ENCODE measurements at places on chromosomes 11 and 22.

DNA sequence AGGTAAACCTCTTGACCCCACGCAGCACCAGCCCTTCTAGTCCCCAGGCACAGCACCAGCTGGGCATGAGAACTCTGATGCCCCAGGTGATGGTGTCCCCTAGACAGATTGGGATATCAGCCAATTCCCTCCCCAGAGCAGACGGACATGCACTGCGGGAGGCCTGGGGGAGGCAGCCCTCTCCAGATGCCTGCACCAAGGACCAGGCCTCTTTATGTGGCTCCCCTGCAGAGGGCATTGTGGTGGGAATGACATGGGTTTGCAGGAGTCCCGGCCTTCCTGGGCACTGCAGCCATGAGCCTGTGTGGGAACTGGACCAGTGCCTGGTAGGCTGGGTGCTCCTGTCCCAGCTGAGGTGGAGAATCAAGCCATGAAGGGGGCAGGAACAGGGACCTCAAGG lies 25.9 kb downstream of the PPM1F start:
- DNase-seq, result no peak

GRCh38 chr22:50076646-50077535 lies 8.3 kb downstream of the MLC1 start:
- DNase-seq, result no peak

GRCh38 chr11:33197915-33198727 lies 36.8 kb upstream of the CSTF3 start:
- no peak for DNase-seq

GRCh38 chr22:39773503-39773902 lies 120.1 kb downstream of the ENTHD1 start:
- no peak for DNase-seq

- DNase-seq, result peak; percentile 33
Measured at GRCh38 chr11:8006349-8006977, 19.3 kb downstream of the EIF3F start.

- DNase-seq, result no peak
Measured at GRCh38 chr11:68974421-68975194, 6.2 kb downstream of the MRGPRD start.

GRCh38 chr11:112132737-112133136 lies 31.2 kb downstream of the IL18 start:
- no peak for DNase-seq

GRCh38 chr22:41511521-41511968 lies 32.7 kb downstream of the POLR3H start:
- no peak for DNase-seq

- no peak for DNase-seq
Measured at GRCh38 chr11:61718621-61719302, 33.7 kb upstream of the MYRF start.

DNA sequence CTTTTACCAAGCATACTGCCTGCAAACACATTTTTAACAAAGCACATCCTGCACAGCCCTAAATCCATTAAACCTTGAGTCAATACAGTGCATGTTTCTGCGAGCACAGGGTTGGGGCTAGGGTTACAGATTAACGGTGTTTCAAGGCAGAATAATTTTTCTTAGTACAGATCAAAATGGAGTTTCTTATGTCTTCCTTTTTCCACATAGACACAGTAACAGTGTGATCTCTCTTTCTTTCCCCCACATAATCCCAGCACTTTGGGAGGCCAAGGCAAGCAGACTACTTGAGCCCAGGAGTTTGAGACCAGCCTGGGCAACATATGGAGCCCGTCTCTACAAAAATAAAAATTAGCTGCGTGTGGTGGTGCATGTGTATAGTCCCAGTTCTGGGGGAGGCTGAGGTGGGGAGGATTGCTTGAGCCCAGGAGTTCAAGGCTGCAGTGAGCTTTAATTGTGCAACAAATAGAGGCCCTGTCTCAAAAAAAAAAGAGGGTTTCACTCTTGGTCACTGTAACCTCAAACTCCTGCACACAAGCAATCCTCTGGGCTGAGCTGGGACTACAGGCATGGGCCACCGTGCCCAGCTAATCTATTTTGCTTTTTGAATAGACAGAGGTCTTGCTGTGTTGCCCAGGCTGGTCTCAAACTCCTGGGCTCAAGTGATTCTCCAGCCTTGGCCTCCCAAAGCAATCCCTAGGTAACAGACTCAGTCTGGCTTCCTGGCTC lies 19.7 kb upstream of the SLC3A2 start:
- DNase-seq, result no peak

DNA sequence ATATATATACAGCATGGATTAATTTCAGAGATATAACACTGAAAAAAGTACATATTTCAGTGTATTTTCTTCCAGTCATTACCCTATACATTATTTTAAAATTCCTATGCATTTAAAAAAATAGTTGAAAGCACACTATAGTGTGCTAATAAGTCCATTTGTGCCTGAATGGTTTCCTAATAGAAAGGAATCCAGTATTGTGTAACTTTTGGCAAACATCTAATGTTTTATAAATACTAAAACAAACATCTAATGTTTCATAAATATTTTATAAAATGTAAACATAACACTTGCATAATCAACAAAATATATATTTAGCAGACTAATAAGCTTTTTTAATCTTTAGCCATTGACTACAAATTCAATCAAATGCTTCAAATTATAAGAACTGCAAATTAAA lies 126.6 kb upstream of the FIBIN start:
- no peak for DNase-seq

GRCh38 chr11:68127714-68128681 lies 6.8 kb upstream of the CHKA start:
- no peak for DNase-seq

- no peak for DNase-seq
Measured at GRCh38 chr11:118319337-118319707, 14.8 kb downstream of the CD3E start.

DNA sequence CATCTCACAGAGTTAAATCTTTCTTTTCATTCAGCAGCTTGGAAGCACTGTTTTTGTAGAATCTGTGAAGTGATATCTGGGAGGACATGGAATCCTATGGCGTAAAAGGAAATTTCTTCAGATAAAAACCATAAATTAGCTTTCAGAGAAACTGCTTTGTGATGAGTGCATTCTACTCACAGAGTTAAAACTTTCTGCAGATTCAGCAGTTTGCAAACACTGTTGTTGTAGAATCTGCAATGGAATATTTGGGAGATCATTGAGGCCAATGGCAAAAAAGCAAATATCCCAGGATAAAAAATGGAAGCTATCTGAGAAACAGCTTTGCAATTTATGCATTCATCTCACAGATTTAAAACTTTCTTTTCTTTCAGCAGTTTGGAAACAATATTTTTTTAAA lies 180.6 kb downstream of the OR4A47 start:
- DNase-seq, result no peak

DNA sequence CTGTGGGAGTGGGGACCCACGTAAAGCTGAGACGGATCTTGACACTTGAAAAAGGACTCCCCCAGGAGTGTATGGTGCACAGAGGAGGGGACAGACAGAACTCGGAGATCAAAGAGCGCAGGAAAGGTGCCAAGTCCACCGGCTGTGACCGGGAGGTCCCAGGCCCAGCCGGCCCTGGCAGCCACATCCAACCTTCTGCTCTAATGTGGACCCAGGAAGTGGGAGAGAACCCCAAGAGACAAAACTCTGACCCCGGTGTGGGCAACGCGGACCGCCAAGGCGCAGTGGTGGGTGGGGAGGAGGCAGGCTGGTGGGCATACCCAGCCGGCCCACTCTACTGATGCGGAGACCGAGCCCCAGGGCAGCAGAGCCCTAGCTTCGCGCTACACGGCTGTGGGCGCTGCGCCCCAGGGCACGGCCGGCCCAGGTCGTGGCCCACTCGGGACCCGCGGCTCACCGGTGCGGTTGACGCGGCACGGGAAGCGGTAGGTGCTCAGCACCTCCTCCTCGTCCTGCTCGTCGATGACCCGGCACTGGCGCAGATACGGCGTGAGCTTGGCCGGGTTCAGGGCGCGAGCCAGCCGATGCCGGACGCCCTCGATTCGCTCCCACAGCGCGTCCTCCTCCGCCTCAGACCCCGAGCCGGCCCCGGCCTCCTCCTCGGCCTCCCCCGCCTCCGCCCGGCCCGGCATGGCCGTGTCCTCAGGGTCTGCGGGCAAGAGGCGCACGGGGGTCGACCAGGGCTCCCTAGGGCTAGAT lies 527 bp downstream of the CARD10 start:
- no peak for DNase-seq

DNA sequence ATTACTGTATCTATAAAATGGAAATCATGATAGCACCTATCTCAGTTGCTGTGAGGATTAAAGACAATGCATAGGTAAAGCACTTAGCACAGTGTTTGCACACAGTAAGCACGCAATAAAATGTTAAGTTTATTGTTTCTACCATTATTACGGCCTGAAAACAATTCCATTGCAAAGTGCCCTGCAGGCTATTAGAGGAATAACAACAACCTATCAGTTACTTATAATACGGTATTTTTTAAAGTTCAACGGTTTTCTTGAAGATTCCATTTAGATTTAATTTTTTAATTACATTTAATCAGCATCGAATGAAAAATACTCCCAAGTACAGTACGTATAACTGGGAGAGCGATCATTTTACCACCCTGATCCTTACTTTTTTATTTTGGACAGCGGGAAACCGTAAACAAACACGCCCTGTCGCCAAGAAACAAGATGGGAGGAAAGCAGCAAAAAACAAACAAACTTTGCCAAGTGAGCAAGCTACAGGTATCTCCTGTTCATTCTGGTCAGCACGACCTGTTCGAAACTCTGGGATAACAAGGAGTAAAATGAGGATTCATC lies 893 bp downstream of the SLC36A4 start:
- DNase-seq, result no peak

DNA sequence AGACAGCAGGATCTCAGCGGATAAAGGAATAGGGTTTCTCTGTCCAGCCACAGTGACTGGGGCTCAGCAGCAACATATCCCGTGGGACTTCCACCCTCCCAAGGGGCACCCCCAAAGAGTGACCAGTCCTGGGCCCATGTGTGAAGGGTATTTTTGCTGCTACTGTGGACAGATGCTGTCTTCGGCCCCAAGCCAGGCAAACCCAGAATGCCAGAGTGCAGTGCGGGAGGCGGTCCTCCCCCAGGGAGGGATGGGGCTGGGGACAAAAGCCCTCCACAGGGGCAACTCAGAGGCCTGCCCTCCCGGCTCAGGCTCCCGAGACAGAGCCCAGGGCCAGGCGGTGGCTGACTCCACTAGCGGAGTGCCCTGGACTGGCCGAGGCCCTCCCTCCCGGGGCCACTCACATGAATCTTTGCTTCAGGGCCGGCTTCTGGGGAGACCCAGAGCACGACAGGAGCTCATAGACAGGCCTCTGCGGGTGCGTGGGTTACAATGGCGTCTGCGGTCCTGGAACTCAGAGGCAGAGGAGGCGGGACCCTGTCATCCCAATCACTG lies 34.7 kb upstream of the WNT7B start:
- DNase-seq, result no peak

- DNase-seq, result no peak
Measured at GRCh38 chr11:65437436-65438227, 15.0 kb downstream of the NEAT1 start.

- DNase-seq, result no peak
Measured at GRCh38 chr11:33716243-33716642, 15.6 kb upstream of the C11orf91 start.

- DNase-seq, result no peak
Measured at GRCh38 chr22:32620992-32621391, 146.4 kb downstream of the FBXO7 start.

DNA sequence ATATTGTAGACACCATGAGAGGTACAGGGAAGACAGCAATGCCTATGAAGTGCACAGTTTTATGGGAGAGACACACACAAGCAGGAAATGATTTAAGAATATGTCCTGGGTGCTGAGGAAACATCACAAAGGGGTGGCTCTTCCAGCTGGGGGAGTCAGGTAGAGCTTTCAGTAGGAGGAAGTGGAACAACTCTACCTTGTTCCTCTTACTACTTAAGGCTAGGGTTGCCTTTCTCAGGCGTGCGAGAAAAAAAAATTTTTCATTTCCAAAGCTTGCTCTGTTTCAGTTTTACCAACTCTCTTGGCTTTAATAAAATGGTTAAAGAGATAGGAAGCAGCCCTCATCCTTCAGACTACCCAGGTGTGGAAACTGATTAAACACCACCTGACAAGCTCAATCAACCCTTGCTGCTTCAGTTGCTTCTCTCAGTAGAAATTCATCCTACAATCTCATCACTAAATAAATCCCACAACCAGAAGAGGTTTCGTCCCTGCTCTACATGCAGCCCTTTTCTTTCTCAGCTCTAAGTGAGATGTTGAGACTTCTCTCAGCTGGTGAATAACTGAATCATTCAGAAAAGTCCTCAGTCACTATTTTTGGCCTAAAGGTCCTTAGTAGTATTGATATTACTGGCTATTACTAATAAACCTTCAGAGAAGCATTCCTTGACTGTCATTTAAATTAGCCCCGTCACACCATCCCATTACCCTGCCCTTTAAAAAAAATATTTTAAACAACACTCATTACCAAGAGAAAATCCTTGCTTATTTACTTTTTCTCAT lies 5.9 kb downstream of the ABTB2 start:
- no peak for DNase-seq

DNA sequence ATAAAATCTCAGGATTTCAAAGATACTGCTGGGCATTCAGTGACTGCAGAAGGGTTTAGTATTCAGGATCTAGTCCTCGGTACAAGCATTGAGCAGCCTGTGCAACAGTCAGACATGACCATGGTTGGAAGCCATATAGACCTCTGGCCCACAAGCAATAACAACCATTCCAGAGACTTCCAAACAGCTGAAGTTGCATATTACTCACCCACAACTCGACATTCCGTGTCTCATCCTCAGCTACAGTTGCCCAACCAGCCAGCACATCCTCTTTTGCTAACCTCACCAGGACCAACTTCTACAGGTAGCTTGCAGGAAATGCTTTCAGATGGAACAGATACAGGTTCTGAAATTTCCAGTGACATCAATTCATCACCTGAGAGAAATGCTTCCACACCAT lies 156.8 kb downstream of the C11orf91 start:
- no peak for DNase-seq

DNA sequence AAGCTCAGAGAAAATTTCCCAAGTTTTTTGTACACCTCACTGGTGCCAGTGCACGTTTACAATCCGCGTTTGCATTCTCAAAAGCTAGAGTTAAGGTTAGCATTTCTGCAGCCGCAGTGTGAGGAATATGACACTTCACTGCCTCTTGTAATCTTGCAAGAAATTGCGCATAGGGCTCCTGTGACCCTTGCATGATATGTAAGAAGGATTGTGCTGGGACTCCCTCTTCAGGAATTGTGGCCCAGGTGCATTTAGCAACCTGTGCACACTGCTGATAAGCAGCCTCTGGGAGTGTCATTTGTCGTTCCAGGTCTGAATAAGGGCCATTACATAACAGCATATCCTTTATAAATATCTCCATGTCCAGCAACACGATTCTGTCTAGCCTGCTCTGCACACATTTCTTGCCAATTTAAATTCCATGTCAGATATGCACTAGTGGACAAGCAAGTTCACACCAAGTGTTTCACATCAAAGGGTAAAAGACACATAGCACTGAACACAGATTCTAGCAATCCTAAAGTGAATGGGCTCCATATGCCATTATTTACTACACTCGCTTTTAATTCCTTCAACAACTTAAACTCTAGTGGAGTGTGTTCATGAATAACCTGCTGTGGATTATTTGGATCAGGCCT lies 69.2 kb upstream of the INCENP start:
- peak; percentile 8 for DNase-seq

GRCh38 chr11:119262668-119263351 lies 54.1 kb downstream of the MCAM start:
- no peak for DNase-seq

All from AG09309 (cell line).